Liver (tissue), 10 donors: ENCODE measurements at places on chromosomes 1 and 21. TPM values are rescaled to one million over a fixed set of nuclear protein-coding genes. Genes with fewer than 3 reads are reported as not detected.

GRCh38 chr1:183226963-183227362 is 40.9 kb downstream of the LAMC2 start:
- DNase-seq: no peak
- no peaks in the 10 kb centered on the region for H3K27me3 ChIP-seq
- H3K36me3 ChIP-seq: no peaks in the 10 kb centered on the region
- H3K27ac ChIP-seq: no peak overlapping the region

- no peak overlapping the region for H3K4me3 ChIP-seq
- DNase-seq: no peak
- H3K36me3 ChIP-seq: no peaks in the 10 kb centered on the region
- H3K27ac ChIP-seq: no peak overlapping the region
- no peaks in the 10 kb centered on the region for H3K4me1 ChIP-seq
These were observed 63.9 kb upstream of the EFHD2 start for GRCh38 chr1:15345705-15346345.

GRCh38 chr1:32772281-32773017 is 44.7 kb downstream of the YARS1 start:
- no peak for DNase-seq
- H3K4me3 ChIP-seq: no peak overlapping the region
- H3K4me1 ChIP-seq: no peaks in the 10 kb centered on the region
- H3K27ac ChIP-seq: no peak overlapping the region
- H3K27me3 ChIP-seq: no peaks in the 10 kb centered on the region

GRCh38 chr1:24727501-24728216 is 17.6 kb upstream of the CLIC4 start:
- H3K4me3 ChIP-seq: no peak overlapping the region
- H3K27me3 ChIP-seq: no peaks in the 10 kb centered on the region
- DNase-seq: no peak

DNA sequence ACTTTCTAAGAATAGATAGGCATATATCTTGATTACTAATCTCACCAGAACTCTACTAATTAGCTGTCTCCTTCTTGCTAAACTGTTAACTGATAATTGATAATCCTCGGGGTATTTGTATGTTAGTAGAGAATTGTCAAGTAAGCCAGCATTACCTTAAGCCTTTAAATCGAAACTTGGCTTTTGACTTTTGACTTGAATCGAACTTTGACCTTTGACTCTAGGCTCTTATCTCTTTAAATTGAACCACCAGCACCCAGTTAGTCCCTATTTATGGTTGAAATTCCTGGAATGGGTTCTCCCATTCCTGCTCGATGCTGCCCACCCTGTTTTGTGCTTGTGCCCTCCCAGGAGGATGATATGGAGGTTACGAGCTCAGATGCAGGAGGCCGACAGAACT is 244.4 kb downstream of the TGFB2 start:
- H3K27ac ChIP-seq: no peak overlapping the region
- no peaks in the 10 kb centered on the region for H3K36me3 ChIP-seq
- H3K4me3 ChIP-seq: no peak overlapping the region
- DNase-seq: no peak

- H3K27me3 ChIP-seq: no peaks in the 10 kb centered on the region
- H3K27ac ChIP-seq: no peak overlapping the region
- no peaks in the 10 kb centered on the region for H3K4me1 ChIP-seq
- H3K36me3 ChIP-seq: no peaks in the 10 kb centered on the region
These were observed 27.6 kb upstream of the ARHGAP29 start for GRCh38 chr1:94265011-94265422.

DNA sequence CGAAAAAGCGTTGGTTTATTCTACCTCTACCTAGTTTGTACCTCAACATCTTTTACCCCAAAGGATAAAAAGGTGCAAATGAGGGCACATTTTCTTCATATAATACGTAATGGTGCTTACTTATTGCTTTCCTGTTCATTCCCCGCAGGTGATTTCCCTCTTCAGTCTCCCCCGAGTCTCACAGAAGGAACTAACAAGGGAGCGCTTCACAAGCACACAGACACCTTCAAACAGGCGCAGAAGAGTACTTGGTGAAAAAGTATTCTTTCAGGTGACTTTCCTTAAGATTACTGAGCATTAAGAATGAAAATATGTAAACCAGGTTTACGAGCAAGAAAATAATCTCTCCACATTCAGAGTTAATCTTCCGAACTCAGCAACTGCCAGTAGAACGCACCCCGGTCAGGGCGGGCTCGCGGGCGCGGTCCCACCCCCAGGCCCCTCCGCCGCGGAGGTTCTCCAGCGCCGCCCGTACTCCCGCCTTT is 511 bp upstream of the RABGAP1L start:
- DNase-seq: no peak
- peak overlapping the region; percentile 95 for H3K27ac ChIP-seq
- peak overlapping the region; percentile 72 for H3K4me3 ChIP-seq
- no peaks in the 10 kb centered on the region for H3K36me3 ChIP-seq
- no peaks in the 10 kb centered on the region for H3K27me3 ChIP-seq
- no peaks in the 10 kb centered on the region for H3K4me1 ChIP-seq

- no peaks in the 10 kb centered on the region for H3K4me1 ChIP-seq
- no peak for DNase-seq
- H3K27me3 ChIP-seq: no peaks in the 10 kb centered on the region
- no peak overlapping the region for H3K27ac ChIP-seq
These were observed 153.2 kb upstream of the HMCN1 start for GRCh38 chr1:185581020-185581419.

GRCh38 chr1:96989302-96989701 is 267.7 kb downstream of the PTBP2 start:
- H3K4me1 ChIP-seq: no peaks in the 10 kb centered on the region

- H3K4me1 ChIP-seq: peaks cover 6% of the 10 kb centered on the region
- peak overlapping the region; percentile 92 for H3K27ac ChIP-seq
- H3K27me3 ChIP-seq: no peaks in the 10 kb centered on the region
- H3K36me3 ChIP-seq: no peaks in the 10 kb centered on the region
- no peak for DNase-seq
These were observed 3.9 kb downstream of the ARHGEF2 start for GRCh38 chr1:155974208-155975115.

- no peak overlapping the region for H3K4me3 ChIP-seq
- no peak overlapping the region for H3K27ac ChIP-seq
- H3K36me3 ChIP-seq: no peaks in the 10 kb centered on the region
- H3K4me1 ChIP-seq: no peaks in the 10 kb centered on the region
These were observed 53.8 kb upstream of the PTGFR start for GRCh38 chr1:78436961-78437360.

DNA sequence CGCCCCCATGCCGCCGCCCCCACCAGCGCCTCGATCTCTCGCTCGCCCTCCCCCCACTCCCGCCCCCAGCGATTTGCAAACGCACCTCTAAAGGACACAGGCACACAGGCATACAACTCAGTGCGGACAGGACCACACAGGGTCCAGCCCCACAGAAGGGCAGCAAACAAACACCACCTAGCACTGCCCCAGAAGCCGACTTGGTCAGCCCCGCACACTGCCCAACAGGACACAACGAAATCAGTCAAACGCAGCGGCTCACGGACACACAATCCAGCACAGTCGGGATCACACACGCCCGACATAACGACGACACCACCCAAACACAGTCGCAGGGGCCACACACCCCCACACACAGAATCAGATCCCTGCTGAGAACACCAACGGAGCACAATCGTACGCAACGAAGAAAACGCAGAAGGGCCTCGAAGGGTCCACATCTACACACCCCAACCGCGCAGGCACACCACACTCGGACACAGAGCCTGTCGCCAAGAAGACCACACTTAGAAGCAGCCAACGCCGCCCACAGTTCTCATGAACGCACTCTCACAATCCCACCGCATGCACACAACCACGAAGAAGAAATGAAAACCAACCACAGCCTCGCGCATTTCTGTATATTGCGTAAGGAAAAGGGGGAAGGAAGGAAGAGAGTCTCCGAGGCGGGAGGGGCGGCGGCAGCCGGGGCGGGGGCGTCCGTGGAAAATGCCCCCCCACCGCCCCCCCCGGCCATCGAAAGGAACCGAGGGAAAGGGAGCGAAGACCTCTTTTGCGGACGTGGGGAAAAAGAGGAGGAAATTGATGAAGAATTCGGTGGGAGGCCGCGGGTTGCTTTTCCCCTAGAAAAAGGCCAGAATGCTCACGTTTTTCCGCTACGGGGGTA is 481 bp downstream of the TAL1 start:
- peak overlapping the region; percentile 19 for H3K4me3 ChIP-seq
- H3K27ac ChIP-seq: peak overlapping the region; percentile 51
- H3K4me1 ChIP-seq: no peaks in the 10 kb centered on the region
- H3K27me3 ChIP-seq: peaks cover 6% of the 10 kb centered on the region
- DNase-seq: peak; percentile 79
- H3K36me3 ChIP-seq: no peaks in the 10 kb centered on the region

GRCh38 chr1:65404941-65405340 is 15.5 kb upstream of the LEPR start:
- DNase-seq: no peak
- no peak overlapping the region for H3K27ac ChIP-seq
- H3K4me3 ChIP-seq: no peak overlapping the region
- no peaks in the 10 kb centered on the region for H3K36me3 ChIP-seq
- no peaks in the 10 kb centered on the region for H3K27me3 ChIP-seq

- DNase-seq: no peak
- H3K4me3 ChIP-seq: no peak overlapping the region
- H3K27ac ChIP-seq: no peak overlapping the region
- no peaks in the 10 kb centered on the region for H3K4me1 ChIP-seq
- no peaks in the 10 kb centered on the region for H3K36me3 ChIP-seq
These were observed 168.8 kb downstream of the ZSCAN20 start for GRCh38 chr1:33641104-33641830.

GRCh38 chr1:236514703-236515442 is 8.9 kb upstream of the LGALS8 start:
- peaks cover 37% of the 10 kb centered on the region for H3K4me1 ChIP-seq
- DNase-seq: no peak
- H3K27ac ChIP-seq: peak overlapping the region; percentile 59
- no peak overlapping the region for H3K4me3 ChIP-seq

- H3K27ac ChIP-seq: no peak overlapping the region
- no peak for DNase-seq
- H3K4me1 ChIP-seq: peaks cover 6% of the 10 kb centered on the region
- no peaks in the 10 kb centered on the region for H3K36me3 ChIP-seq
- no peak overlapping the region for H3K4me3 ChIP-seq
- H3K27me3 ChIP-seq: no peaks in the 10 kb centered on the region
These were observed 56.6 kb downstream of the TMEM53 start for GRCh38 chr1:44617703-44618029.

GRCh38 chr1:156405670-156406069 is 36.7 kb downstream of the RHBG start:
- no peaks in the 10 kb centered on the region for H3K36me3 ChIP-seq
- no peak overlapping the region for H3K27ac ChIP-seq
- H3K4me1 ChIP-seq: no peaks in the 10 kb centered on the region
- no peaks in the 10 kb centered on the region for H3K27me3 ChIP-seq
- DNase-seq: no peak
- no peak overlapping the region for H3K4me3 ChIP-seq

DNA sequence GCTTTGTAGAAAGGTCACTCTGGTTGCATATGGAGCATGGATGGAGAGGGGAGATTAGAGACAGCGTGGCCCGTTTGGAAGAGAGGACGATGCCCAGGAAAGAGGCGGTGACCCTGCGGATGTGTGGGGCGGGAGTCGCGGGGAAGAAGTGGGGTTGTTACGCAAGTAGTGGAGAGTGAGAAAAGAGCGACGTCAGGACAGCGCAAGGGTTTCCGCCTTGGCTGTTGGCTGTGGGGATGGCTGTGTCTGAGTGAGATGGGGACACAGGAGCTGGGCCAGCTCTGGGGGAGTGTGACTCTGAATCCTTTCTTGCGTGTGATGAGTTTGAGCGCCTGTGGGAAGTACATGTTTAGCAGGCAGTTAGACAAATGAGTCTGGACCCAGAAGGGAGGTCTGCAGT is 3.8 kb downstream of the B4GALT2 start:
- H3K27me3 ChIP-seq: no peaks in the 10 kb centered on the region
- H3K4me3 ChIP-seq: no peak overlapping the region
- no peak overlapping the region for H3K27ac ChIP-seq
- no peak for DNase-seq

DNA sequence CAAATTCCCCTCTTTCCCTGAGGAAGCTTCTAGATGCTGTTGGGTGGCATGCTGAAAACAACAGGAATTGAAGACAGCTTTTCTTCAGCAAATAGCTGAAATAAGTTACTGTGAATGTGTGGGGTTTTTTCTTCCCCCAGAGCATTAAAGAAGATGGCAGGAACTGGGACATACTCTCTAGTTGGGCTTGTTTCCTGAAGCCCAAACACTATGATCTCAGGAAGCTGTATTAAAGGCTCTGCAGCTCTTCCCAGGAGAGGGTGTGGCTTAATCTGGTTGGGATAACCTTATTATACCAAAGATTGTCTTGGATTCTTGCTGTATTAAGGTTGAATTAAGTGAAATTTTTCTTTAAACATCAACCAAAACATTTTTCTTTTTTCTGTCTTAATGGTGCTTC is 64.9 kb upstream of the LMO4 start:
- H3K36me3 ChIP-seq: no peaks in the 10 kb centered on the region
- H3K27me3 ChIP-seq: no peaks in the 10 kb centered on the region
- H3K4me1 ChIP-seq: no peaks in the 10 kb centered on the region
- H3K4me3 ChIP-seq: no peak overlapping the region
- DNase-seq: no peak

Gene GPR37L1
- polyA plus RNA-seq: 0.04 TPM

Gene CACNA1S
- polyA plus RNA-seq: not detected

Gene RAB42
- polyA plus RNA-seq: 0.35 TPM
